ENCODE measurements at places on chromosomes 3 and 15. TPM values are rescaled to one million over a fixed set of nuclear protein-coding genes. Genes with fewer than 3 reads are reported as not detected.

DNA sequence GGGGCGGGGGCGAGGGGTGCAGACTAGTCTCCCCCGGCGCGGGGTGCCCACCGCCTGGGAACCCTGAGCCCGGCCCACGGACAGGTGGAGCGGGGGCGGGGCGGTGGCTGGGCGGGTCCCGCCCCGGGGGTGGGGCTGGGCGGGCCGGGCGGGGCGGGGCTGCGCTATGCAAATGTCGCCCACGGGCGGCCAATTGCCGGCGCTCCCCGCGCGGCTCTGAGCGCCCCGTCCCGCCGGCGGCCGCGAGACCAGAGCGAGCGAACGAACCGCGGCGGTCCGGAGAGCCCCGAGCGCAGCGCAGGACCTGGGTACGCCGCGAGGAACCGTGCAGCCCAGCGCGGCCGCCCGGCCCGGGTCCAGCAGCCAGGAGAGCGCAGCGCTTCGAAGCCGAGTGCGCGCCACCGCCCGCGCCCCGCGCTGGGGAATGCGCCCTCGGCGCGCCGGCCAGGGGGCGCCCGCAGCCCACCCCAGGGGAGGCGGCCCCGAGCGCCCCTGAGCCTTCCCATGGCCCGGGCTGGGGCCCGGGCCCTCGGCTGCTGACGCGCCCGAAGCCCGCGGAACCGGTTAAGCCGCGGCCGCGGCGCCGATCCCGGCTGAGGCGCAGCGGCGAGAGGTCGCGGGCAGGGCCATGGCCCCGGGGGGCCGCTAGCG, at the start of gene SEMA3F:
Gene SEMA3F, plus strand, starts transcription at position 485 of the 651 bp plus-strand sequence. CDS start 4,299 bp downstream, outside the sequence.
- DNase-seq = peak; percentile 56

GRCh38 chr3:43023746-43024145, 44.6 kb downstream of the GASK1A start:
- no peak for DNase-seq

- peak; percentile 12 for DNase-seq
Measured at GRCh38 chr3:63228677-63229076, 49.4 kb upstream of the SYNPR start.

Gene SEMA5B
- not detected for polyA plus RNA-seq

Gene IDH2
- polyA plus RNA-seq = 84.2 TPM

- DNase-seq = no peak
Measured at GRCh38 chr3:30675774-30676173, 69.4 kb downstream of the TGFBR2 start.

Gene MTFMT
- polyA plus RNA-seq = 7.3 TPM

GRCh38 chr3:3806856-3807255, 7.6 kb downstream of the LRRN1 start:
- no peak for DNase-seq

- DNase-seq = no peak
Measured at GRCh38 chr3:4823986-4824925, 155.0 kb upstream of the BHLHE40 start.

- DNase-seq = peak; percentile 36
Measured at GRCh38 chr15:95937128-95937528, 393.4 kb upstream of the NR2F2 start.

GRCh38 chr3:166526881-166527280, 689.7 kb upstream of the BCHE start:
- DNase-seq = no peak

DNA sequence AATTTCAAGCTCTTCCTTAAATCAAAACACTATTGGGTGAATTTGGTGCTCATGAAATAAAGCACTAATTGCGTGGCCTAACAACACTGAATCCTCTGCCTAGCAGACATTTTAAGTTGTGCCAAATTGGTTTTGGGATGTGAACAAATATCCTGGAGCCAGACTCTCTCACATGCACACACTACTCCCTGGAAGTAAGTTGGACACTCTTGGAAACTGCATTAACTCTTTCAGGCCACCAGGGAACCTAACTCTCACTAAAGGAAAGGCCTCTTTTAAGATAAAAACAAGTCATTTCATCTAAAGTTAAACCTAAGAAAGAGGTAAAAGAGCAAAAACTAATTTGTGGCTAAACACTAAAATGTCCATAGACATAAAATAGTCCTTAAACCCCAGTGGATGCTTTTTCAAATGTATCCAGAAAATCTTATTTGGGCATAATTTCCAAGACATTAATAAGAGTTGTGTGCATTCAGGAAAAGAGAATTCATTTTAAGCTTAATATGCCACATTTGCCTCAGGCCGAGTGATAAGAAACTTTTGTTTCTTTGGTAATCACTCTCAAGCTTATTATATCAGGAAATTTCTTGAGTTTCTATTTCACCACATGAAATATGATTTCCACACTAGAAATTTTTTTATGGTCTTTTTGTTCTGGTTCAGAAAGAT, 61.8 kb downstream of the ZBTB20 start:
- DNase-seq = no peak

DNA sequence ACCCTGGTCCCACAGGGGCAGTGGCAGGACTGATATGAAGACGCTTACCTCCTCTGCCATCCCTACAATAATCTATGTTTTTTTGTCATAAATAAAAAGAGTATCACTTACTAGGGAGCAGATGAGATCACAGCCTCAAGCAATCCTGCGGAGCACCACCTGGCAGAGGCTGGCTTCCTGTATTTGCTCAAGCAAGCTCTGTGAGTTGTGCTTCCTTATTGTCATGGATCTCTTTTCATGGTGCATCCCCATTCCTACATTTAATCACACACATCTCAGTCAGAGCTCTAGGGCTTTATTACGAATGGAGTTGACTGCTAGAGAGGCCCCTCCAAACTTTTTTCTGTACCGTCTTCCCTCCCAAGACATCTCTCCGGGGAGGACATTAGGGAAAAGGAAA, 186.0 kb downstream of the UBE2E2 start:
- no peak for DNase-seq

Gene FBXO40
- polyA plus RNA-seq = not detected

GRCh38 chr3:97232393-97233034, 418.1 kb downstream of the EPHA6 start:
- DNase-seq = no peak

DNA sequence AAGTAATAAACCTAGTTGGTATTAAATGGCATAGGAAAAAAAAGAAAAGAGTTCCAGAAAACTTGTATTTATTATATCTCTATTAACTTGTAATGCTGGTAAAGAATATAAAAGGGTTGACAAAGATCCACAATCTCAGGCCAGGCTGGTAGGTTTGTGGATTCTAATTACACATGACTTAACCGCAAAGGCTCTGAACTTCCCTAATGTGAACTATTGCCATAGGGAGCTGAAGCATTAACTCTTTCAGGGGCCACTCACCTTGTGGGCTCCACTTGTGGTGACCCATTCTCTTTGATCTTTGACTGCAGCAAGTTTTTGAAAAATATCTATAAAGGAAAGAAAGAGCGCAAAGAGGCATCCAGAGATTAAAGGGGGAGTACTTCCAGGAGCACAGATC, 58.5 kb downstream of the NEK10 start:
- no peak for DNase-seq

DNA sequence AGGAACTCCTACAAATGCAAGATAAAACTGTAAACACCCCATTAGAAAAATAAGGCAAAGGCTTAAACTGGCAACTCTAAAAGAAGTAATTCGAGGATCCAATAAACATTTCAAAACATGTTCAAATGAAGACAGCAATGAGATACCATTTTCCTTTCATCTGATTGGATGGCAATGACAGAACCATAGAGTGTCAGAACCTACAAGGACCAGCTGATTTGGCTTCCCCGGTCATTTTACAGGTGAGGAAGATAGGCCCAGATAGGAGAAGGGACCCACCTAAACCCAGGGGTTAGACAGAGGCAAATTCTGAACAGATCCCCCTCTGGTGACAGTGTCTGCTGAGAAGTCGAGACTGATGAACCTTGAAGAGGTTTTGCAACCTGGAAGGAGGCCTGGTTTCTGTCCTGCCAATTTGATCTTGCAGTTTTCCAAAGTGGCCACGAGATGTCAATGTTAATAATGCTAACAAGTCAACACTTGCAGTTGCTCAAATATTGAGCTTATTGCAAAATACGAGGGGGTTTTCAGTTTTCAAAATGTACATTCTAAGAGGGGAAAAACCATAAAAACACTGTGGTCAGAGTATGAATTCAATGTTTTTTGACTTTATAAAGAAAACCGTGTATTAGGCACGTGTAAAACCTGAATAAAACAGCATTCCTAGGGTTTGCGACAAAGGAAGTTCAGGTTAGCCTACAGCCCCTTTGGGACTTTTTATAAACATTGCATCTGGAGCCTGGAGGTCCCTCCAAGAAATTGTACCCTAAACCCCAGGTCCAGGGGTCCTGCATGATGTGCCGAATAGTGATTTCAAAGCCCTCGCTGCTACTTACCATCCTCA, 21.5 kb downstream of the CFAP161 start:
- peak; percentile 77 for DNase-seq

GRCh38 chr3:30305021-30305420, 301.4 kb upstream of the TGFBR2 start:
- DNase-seq = no peak

Gene SEMA3F
- 23.3 TPM for polyA plus RNA-seq

- peak; percentile 60 for DNase-seq
Measured at GRCh38 chr3:39065197-39065596, 13.4 kb downstream of the WDR48 start.

GRCh38 chr15:100335335-100335999, 6.3 kb downstream of the ADAMTS17 start:
- DNase-seq = no peak

DNA sequence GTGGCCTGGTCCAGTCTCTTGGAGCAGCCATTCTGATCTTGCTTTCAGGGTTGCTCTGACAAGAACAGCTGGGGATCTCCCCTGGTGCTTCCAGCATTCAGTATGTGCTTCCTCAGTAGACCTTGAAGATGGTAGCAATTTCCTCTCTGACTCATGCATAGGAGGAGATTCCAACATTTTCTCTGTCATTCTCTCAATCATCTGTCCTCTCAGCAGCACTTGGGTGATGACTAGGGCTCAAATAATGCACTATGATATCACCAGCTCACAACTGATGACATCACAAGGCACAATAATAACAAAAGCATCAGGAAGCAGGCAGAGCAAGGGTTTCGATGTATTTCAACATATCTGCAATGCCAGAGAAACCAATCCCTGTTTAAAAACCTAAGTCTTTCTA, 52.7 kb downstream of the NFKBIZ start:
- DNase-seq = peak; percentile 99

Gene SUSD5
- 1.2 TPM for polyA plus RNA-seq

DNA sequence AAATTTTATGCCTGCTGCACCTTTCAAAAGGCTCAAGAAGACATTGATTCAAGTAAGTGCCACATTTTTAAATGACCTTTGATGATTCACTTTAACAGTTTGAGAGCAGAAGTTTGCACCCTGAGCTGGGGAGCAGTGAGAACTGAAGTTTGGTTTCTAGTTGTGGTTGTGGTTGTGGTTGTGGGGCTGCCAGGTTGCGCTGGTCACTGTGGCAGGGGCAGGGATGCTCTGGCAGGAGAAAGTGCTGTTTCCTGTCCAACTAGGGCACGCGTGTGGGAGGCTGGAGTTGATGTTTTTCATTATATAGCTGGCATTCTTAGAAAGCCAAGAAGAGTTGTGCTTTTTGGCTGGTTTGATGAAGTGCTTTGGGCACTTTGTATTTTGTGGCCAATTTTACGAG, 339.7 kb upstream of the NR2F2 start:
- no peak for DNase-seq

DNA sequence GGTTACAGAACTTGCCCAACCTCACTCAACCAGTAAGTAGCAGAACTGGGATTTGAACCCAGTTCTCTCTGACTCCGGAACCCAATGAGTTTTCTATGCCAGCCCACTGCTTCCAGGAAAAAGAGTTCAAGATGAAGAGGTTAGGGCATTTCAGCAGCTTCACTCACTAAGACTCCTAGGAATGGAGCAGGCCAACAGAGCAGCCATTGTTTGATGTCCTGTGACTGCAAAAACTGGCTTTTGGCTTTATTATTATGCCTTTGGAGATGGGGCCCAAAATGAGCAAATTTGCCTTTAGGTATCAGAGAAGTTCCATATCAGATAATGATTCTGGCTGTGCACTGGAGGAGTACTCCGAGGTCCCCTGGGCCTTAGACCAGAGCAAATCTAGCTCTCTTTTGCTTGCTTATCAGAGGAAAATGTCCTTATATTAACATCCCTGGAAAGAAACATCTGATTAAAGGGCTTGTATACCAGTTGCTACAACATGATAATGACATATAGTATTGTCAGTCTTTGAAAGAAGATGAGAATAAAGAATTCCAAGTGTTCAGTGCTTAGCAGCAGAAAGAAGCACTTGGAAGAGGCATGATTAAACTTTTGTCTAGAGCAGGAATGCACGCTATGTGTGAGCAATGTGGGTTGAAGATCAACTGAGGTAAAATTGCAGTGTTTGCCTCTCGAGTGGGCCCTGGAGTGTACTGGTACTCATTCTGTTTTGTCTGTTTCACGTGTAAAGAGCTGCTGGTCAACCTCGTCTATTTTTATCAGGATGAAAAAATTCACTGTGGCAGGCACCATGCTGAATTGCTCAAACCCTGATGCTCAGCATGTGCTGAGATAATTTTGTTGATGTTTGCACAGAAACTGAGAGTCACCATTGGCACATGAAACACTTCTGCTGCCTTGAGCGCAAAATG, 21.8 kb upstream of the KLHL24 start:
- no peak for DNase-seq

DNA sequence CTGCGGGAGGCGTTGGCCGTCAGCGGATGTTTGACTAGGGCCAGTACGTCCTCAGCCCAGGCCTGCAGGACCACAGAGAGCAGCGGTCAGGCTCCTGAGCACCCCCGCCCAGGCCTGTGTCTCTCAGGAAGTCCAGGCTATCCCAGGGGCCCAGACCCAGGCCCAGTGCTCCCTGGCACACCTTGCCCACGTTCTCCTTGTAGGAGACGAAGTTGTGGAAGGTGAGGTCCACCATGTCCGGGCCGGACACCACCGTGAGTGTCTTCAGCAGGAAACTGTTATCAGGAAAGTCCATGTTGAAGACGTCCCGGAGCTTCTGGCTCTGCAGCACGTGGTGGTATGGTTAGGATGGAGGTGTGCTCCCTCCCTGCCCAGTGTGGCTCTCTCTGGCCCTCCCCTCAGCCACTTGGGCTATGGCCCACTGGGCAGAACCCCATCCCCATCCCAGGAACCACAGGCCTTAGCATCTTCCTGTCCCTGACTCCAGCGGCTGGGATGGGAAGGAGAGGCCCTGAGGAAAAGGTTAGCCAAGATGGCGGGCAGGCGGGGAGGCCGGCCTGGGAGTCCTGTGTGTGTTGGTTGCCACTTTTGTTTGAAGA, 5.3 kb downstream of the PLCB2 start:
- no peak for DNase-seq

GRCh38 chr15:79406210-79406609, 25.9 kb upstream of the MINAR1 start:
- no peak for DNase-seq

Measured in IMR-90 (cell line).